ENCODE measurements at places on chromosomes 13 and 19. TPM values are rescaled to one million over a fixed set of nuclear protein-coding genes. Genes with fewer than 3 reads are reported as not detected.

- DNase-seq = no peak
Observed at GRCh38 chr13:103272770-103273169, 206.6 kb upstream of the SLC10A2 start.

DNA sequence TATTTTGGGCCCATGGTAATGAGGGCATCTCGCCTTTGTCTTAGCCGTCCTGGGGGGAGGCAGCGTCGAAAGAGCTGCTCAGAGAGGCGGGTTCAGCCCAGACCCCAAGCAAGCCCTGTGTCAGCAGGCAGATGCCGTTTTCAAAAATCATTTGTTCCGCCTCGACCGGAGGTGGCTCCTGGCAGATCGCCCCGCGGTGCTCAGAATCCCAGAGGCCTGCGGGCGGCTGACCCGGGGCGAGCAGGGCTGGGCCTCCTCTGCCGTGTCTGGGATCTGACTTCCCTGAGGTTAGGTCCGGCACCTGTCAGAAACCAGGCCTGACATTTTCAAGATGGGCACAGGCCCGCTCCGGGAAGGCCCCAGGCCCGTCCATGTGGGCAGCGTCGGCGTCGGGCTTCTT, 36.1 kb downstream of the CRTC1 start:
- DNase-seq = no peak

Gene ZNF677
- total RNA-seq = 21.4 TPM

Gene ERFL
- 3.4 TPM for total RNA-seq

Gene PCDH20
- 0.63 TPM for total RNA-seq

All from mucosa of gallbladder (tissue), 1 donor.